Activated CD4-positive, alpha-beta T cell treated with anti-CD3 and anti-CD28 coated beads, Interleukin-2, Interleukin-6, amounts not matched to agents 100 ng/mL and 50 ng/mL, durations not matched to agents 16 hours and 8 hours (primary cell): ENCODE measurements at places on chromosomes 3 and 15.

DNA sequence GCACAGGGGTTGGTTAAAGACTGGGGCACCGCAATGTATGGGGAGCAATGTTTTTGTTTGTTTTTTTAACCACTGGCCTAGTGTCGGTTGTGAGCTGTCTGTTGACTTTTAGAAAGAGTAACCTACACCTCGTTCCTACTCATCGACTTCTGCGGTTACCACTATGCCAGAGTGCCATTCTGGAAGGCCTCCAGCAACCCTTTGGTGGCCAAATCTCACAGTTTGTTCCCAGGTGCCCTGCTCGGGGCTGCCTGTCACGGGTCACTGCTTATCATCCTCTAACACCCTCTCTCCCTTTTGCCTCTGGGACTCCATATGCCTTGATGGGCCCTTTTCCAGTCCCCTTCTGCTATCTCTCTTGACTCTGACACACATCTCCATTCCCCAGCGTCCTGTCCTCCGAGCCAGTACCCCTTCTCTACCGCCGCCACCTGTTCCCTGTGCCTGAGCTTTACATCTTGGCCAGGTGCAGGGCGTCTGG lies 290.4 kb upstream of the C2CD4B start:
- DNase-seq, result no peak

DNA sequence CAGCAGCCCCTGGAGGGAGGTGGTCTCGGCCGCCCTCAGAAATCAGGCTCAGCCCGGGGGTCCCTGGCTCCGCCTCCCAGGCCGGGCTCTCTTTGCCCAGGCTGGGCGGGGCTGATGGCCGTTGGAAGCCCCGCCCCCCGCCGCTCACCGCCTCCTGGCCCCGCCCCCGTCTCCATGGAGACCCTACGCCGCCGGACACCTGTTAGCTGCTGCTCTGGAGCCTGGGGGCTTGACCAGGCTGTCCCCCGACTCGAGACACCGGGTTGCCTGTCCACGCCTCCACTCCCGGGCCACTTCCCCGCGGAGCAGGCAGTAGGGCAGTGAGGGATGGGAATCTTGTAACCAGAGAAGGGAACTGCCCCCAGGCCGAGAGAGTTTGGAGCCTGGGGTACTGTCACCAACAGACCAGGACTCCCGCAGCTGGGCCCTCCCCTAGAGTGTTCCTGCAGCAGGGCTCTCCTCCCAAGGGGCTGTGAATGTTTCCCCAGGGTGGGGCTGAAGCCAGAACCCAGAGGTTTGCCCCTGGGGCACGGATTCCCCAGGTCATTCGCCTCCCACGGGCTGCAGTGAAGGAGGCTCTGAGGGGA lies 27.8 kb upstream of the RPL32 start:
- peak; percentile 45 for DNase-seq

DNA sequence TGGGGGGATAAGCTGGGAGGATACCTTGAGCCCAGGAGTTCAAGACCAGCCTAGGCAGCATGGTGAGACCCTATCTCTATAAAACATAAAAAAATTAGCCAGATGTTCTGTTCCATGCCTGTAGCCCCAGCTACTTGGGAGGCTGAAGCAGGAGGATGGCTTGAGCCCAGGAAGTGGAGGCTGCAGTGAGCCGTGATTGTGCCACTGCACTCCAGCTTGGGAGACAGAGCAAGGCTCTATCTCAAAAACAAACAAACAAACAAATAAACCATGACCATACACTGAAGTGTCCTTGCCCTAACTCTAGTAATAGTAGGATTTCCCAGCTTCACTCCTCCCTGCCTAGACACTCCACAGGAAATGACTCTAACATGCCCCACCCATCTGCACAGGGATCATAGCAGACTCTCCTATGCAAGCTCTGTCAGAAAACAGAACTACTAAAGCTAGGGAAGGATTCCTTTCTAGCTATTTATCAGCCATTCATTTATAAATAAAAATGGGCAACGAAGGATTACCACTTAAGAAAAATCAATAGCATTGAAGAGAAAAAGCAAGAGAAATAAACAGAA lies 4.6 kb downstream of the ERICH6 start:
- DNase-seq, result no peak

- DNase-seq, result peak; percentile 45
Observed at GRCh38 chr3:64530434-64531049, 157.3 kb downstream of the ADAMTS9 start.

- DNase-seq, result no peak
Observed at GRCh38 chr15:82122746-82123400, 77.1 kb upstream of the MEX3B start.

DNA sequence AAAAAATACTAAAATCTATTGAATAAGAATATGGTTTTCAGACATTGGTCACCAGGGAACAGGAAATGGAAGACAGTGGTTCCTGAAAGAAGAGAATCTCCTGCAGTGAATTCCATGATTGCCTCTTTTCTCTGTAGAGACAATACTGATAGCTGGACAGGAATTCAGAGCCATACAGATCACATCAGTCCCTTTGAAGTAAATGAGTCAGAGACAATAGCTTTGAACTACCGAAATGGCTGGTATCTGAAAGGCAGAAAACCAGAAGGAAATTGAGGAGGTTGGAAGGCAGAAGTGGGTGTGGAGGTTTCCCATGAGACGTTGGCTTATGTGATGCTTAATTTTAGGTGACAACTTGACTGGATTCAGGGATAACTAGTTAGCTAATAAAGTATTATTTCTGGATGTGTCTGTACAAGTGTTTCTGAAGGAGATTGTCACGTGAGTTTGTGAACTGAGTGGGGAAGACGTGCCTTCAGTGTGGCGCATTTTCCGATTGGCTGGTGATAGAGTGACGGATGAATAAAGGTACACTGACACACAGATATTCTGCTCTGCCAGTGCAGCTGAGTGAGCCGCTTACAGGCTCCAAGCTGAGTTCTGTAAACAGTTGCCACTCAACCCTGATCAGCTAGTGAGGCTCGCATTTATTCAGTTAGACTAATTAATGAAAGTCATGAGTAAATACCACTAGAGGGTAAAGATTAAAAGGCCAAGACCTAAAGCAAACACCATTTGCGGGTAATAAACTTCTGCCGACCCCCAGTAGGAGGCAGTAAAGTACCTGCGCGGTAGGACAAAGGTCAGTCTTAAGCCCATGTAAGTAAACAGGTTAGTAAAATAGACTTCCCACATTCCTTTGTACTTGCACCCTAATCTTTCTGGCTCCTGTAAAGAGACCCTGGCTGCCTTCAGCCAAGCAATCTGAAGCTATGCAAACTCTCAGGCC lies 1298.6 kb downstream of the SI start:
- DNase-seq, result no peak

GRCh38 chr3:15539066-15539465 lies 17.6 kb upstream of the COLQ start:
- DNase-seq, result no peak

- DNase-seq, result no peak
Observed at GRCh38 chr15:68614286-68615035, 35.7 kb downstream of the CORO2B start.

GRCh38 chr3:171289291-171289690 lies 170.9 kb downstream of the TNIK start:
- DNase-seq, result no peak

DNA sequence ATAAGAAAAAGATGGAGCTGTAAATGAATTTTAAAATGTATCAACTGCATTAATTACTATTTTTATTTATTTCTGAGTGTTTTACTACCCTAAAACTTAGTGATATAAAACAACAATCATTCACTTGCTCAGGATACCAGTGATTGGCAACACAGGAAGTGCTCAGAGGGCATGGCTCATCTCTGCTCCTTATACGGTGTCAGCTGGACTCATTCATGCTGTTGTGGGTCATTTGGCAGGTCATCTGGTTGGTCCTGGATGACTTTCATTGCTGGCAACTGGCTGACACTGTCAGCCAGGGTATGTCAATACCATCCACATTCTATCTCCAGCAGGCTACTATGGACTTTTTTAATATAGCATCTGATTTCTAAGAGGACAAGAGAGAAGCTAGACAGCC lies 689.6 kb upstream of the NECTIN3 start:
- DNase-seq, result no peak

GRCh38 chr15:57060799-57061198 lies 142.4 kb downstream of the TCF12 start:
- DNase-seq, result no peak

DNA sequence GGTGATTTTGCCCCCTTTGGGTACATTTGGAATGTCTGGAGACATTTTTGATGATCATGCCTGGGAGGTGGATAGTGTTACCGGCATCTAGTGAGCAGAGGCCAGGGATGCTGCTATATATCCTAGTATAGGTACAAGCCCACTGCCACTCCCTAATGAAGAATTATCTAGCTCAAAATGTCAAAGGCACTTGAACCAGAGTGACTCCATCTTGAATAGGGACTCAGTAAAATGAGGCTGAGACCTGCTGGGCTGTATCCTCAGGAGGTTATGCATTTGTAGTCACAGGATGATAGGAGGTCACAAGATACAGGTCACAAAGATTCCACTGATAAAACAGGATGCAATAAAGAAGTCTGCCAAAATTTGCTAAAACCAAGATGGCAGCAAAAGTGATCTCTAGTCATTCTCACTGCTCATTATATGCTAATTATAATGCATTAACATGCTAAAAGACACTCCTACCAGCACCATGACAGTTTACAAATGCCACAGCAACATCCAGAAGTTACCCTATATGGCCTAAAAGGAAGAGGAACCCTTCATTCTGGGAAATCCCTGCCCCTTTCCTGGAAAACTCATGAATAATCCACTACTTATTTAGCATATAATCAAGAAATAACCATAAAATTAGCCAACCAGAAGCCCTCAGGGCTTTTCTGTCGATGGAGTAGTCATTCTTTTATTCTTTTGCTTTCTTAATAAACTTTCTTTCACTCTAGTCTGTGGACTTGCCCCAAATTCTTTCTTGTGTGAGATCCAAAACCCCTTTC lies 40.0 kb upstream of the FAM3D start:
- DNase-seq, result no peak

- no peak for DNase-seq
Observed at GRCh38 chr3:164903820-164904451, 174.4 kb downstream of the SI start.

DNA sequence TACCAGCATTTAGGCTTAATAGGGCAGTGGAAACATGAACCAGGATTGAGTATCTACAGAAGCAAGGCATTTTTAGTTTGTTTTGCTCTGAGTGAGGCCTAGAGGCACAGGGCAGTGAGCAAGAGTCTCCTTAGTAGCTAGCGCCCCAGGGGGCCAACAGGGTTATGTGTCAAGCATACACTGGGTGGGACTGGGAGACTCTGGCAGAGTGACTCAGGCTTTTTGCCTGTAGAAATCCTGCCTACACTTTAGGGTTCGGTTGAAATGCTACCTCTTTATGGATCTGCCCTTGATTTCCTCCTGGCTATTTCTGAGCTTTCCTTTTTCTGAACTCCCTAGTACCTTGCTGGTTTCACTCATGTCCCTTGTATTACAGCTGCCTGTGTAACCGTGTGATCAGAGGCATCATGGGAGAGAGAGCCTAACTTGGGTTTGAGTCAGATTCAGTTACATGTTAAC lies 72.2 kb downstream of the TOP2B start:
- no peak for DNase-seq

GRCh38 chr15:85745525-85746150 lies 49.1 kb downstream of the KLHL25 start:
- DNase-seq, result no peak

GRCh38 chr3:101824702-101825101 lies 24.6 kb upstream of the NFKBIZ start:
- DNase-seq, result no peak

GRCh38 chr3:14555835-14556234 lies 15.7 kb upstream of the GRIP2 start:
- DNase-seq, result no peak

- no peak for DNase-seq
Observed at GRCh38 chr3:143220741-143221140, 101.2 kb downstream of the CHST2 start.

GRCh38 chr3:160398820-160399124 lies 253 bp downstream of the IFT80 start:
- no peak for DNase-seq

GRCh38 chr15:75844629-75845335 lies 1.5 kb downstream of the UBE2Q2 start:
- DNase-seq, result peak; percentile 34

GRCh38 chr3:148373961-148374360 lies 323.7 kb upstream of the AGTR1 start:
- DNase-seq, result no peak
